G401 (cell line): ENCODE measurements at places on chromosomes 11 and 22.

GRCh38 chr22:24159650-24160049, 21.6 kb upstream of the SUSD2 start:
- no peak for DNase-seq

DNA sequence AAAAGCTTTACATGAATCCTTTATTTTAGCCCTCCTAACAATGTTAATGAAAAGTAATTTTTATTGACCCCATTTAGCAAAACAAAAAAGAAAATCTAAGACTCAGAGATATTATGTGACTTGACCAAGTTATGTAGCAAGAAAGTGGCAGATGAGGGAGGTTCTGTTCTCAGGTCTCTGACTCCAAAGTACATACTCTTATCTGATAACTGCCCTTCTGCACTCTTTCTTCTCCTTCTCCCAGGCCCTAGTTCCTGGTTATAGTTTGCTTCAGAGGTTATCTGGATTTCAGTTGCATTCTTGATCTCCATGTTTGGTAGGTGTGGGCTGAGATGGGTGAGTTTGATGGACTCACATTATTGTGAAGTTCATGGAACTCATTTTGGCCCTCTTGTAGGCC, 4.5 kb downstream of the OR9Q2 start:
- no peak for DNase-seq

DNA sequence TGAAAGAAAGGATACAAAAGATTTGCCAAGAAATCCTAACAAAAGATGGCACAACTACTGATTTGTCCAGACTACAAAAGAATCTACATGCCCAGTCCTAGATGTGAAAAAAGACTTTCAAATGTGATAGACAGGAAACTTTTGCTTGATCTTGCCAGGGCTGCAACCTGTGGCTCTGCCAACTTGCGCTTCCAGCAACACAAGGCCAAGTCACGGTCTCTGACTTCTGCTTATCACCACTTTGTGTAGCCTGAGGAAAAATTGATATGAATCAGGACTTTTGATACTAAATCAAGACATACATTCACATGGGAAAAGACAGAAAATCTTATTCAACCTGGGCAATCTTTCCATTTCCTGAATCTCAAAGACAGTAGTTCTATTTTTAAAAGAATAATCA, 366.0 kb downstream of the RAB38 start:
- no peak for DNase-seq

DNA sequence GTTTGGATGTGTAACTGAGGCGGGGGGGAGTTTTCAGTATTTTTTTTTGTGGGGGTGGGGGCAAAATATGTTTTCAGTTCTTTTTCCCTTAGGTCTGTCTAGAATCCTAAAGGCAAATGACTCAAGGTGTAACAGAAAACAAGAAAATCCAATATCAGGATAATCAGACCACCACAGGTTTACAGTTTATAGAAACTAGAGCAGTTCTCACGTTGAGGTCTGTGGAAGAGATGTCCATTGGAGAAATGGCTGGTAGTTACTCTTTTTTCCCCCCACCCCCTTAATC, 2.3 kb downstream of the MALAT1 start:
- no peak for DNase-seq

DNA sequence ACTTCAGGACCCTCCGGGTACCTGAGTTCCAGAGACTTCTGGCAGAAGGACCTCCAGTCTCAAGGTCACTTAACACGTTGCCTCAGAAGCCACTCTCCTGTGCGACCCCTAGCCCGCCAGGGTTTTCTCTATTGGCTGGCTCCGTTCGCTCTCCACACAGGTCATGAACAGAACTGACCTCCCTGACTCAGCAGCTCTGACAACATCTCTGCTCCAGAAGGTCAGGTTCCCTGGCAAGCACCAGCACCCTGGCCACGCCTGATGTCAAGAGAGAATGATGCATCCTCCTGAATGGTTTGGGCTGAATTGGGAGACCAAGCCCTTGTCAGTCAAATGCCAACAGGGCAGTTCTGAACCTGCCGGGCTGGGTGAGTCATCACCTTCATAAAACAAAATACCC, 84.3 kb upstream of the TMEM45B start:
- no peak for DNase-seq

DNA sequence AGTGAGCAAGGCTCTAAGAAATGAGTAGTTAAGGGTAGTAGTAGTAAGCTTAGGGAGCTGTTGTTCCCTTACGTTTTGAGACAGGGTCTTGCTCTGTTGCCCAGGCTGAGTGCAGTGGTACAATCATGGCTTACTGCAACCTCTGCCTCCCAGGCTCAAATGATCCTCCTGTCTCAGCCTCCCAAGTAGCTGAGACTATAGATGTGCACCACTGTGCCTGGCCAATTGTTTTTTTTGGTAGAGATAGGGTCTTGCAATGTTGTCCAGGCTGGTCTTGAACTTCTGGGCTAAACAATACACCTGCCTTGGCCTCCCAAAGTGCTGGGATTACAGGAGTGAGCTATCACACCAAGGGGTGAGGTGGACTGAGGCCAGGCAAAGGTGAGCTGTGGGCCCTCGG, 10.0 kb downstream of the SMIM38 start:
- no peak for DNase-seq

DNA sequence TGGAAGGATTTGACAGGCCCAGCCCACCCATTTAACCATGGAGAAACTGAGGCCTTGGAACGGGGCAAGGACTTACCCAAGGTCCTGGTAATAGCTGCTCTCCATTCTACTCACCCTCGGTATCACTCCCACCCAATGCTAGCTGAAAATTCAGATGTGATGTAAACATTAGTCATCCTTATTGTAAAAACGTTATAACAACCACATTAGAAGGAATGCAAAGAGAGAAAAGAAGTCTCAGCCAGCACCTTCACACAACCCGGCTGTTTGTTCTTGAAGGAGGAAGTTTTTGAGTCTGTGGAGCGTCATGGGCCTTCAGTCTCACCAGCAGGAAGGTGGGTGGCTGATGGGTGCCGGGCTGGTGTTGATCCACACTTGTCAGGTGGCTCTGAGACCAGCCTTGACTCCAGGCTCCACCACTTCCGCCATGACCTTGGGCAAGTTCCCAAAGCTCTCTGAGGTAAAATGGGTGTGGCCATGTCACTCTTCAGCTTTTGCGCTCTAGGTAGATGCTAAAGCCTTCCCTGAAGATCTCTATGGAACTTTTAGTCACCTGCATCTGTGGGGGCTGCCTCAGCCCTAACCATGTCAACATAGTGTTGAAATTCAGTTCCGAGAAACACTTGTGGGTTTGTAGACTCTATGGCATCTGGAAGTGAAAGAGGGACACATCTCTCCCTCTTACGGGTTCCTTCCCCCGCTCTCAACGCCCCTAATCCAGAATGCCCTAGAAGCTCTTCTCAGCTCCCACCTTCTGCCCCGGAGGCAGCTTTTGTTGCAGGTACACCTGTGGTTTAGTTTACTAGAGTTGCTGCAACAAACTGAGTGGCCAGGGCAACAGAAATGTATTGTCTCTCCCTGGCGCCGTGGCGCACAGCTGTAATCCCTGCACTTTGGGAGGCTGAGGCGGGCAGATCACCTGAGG, 14.8 kb downstream of the CD6 start:
- no peak for DNase-seq

- DNase-seq: no peak
These were observed 940 bp downstream of the IL18 start for GRCh38 chr11:112162761-112163546.

GRCh38 chr11:20138707-20139106, 21.6 kb downstream of the DBX1 start:
- no peak for DNase-seq

GRCh38 chr22:38946771-38947170, 10.6 kb upstream of the APOBEC3A start:
- DNase-seq: no peak

- DNase-seq: no peak
These were observed 82.2 kb upstream of the OR4B1 start for GRCh38 chr11:48134221-48134922.

DNA sequence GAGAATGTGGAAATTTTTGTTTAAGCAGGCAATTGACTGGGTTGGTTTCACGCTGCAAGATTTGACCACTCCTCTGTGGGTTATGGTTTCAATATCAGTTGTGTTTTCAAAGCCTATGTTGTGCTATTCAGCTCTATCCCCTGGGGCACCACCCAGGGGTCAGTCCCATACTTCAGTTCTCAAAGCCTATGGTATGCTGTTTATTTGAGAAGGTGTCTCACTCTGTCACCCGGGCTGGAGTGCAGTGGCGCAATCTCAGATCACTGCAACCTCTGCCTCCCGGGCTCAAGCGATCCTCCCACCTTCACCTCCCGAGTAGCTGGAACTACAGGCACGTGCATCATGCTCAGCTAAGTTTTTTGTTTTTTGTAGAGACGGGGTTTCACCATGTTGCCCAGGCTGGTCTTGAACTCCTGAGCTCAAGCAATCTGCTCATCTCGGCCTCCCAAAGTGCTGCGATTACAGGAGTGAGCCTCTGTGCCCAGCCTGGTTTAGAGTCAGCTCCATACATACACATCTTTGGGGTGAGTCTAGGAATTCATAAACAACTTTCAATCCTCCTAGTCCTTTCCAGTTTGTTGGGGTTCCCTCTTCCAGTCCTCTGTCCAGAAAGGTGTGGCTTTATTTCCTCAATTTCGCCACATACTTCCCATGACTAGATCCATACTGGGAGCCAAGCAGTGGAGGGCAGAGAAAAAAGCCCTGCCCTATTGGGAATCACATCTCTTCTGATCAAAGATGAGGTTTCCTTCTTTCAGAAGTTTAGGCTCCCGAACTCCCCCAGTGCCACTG, 35.0 kb upstream of the MAPK1 start:
- DNase-seq: no peak

- DNase-seq: no peak
These were observed 57.4 kb upstream of the ARHGAP42 start for GRCh38 chr11:100629671-100630070.

DNA sequence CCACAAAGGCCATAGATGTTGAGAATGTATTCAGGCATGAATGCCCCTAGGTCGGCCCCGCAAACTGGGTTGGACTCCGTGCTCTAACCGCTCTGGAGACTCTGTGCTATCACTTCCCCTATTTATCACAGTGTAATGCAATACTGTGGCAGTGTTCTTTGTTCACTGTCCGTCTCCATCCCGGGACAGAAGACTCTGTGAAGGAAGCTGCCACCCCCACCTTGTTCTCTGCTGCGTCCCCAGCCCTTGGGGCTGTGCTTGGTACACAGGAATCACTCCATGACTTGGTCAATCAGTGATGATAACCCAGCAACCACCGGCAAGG, 57.6 kb downstream of the TSPAN18 start:
- no peak for DNase-seq

GRCh38 chr11:132980670-132981069, 551.6 kb downstream of the OPCML start:
- DNase-seq: no peak

- DNase-seq: no peak
These were observed 10.8 kb downstream of the SLC22A24 start for GRCh38 chr11:63132985-63133775.

- no peak for DNase-seq
These were observed 463.1 kb upstream of the FAT3 start for GRCh38 chr11:91761406-91762025.

GRCh38 chr11:67178421-67178820, 59.4 kb downstream of the KDM2A start:
- no peak for DNase-seq

GRCh38 chr11:130553306-130553705, 104.9 kb downstream of the ADAMTS15 start:
- no peak for DNase-seq

DNA sequence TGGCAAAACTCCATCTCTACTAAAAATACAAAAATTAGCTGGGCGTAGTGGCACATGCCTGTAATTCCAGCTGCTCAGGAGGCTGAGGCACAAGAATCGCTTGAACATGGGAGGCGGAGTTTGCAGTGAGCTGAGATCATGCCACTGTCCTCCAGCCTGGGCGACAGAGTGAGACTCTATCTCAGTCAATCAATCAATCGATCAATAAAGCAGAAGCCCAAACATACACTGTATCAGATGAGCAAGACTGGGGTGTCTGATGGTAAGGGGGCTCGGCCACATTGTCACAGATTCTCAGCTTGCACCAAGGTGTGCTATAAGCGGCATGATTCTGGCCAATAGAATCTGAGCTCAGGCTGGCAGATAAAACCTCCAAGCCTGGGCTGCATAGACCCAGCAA, 261.1 kb downstream of the BUD13 start:
- DNase-seq: no peak
